ENCODE measurements at places on chromosomes 13 and 19.

- DNase-seq = peak; percentile 63
Measured at GRCh38 chr19:34120846-34121639, 51.3 kb upstream of the LSM14A start.

DNA sequence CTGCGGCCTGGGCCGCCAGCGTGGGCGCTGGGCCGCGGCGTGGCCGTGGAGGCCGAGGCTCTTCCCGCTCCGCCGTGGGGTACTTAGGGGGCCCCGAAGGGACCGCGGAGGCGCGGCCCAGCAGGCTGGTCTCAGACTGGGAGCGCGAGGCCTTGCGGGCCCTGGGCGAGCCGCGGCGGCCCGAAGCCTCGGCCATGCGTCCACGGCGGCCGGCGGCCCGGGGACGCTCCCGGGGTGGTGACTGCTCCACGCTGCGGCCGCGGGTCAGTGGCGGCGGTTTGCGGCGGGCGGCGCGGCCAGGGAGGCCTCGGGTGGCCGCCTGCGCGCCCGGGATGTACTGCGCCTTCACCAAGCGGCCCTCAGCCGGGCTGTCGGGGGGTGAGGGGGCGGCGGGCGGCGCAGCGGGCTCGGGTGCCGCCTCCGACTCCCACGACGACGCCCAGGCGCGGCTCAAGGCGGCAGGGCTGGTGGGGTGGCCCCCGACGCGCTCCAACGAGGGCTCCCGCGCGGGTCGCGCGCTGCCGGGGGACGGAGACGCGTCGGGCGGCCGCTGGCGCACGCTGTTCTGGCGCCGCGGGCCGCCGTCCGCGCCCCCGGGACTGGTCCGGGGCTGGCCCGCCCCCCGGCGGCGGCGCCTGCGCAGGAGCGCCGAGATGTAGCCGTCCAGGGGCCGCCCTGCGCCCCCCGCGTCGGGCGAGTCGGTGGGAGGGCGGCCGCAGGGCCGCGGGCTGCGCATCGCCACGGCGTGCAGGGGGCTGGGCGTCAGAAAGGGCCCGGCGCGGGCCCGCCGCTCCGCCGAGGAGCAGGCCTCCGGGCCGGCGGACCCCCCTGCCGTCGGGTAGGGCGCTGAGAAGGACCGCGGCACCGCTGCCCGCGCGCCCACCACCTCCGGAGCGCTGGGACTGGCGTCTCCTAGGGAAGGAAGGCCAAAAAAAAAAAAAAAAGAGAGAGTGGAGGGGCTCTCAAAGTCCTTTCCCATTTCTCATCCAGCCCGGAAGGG is 11.7 kb downstream of the DACT3 start:
- peak; percentile 79 for DNase-seq

DNA sequence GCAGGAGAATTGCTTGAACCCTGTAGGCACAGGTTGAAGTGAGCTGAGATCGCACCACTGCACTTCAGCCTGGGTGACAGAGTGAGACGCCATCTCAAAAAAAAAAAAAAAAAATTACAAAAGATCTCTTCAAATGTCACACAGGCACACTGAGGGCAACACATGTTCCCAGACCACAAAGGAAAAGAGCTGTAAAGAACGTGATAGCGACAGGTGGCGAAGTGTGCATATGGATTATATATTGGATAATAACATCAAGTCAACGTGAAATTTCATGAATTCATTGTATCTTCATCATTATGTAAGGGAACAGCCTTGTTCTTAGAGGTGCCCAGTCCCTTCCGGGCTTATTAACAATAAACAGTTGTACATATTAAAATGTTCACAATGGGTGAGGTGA is 31.8 kb upstream of the DPP9 start:
- DNase-seq = no peak

GRCh38 chr19:4057931-4058692 is 8.6 kb downstream of the ZBTB7A start:
- no peak for DNase-seq

DNA sequence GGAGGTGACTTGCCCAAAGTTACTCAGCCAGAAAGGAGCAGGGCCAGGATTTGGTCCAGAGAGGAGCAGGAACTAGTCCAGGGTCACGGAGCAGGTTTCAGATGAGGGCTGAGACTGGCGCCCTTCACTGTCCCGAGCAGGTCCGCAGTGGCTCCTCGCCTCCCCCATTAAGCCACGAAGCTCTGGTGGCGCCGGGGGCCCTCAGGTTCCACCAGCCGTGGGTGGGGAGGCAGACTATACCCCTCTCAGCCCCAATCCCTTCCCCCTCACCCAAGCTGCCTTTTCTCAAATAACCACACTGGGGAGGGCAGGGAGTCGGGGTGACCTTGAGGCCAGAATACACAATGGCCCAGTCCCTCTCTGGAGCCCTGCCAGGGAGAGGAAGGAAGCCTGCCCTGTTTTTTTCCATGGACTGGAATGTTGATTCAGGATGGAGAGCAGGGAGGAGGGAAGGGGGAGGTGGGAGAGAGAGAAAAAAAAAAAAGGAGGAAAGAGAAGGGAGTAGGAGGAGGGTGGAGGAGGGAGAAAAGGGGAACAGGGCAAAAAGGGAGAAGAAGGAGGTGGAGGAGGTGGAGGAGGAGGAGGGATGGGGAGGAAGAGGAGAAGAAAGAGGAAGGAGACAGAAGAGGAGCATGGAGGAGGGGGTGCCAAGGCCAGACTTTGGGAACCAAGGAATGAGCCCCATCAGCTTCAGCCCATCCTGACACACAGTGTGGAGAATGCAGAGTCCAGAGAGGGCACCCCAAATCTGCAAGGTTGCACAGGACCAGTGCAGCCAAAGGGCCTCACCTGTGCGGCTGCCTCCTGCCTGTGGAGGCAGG is 19.7 kb downstream of the CEACAM16 start:
- DNase-seq = peak; percentile 79

DNA sequence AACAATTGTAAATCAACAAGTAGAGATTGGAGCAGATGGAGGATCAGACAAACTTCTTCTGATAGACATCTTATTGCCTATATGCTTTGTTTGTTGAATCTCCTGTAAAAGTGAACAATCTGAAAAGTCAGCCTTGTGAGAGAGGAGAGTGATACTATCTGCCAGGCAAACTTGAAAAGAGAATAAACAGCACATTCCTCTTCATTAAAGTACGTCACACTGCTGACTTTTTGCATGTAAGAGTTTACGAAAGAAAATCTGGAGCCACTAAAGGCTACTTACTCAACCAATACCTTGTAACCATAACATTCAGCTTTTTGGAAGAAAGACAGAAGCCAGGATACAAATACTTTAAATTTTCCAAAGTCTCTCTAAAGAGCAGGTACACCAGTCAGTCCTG is 42.5 kb downstream of the EDNRB start:
- DNase-seq = no peak

DNA sequence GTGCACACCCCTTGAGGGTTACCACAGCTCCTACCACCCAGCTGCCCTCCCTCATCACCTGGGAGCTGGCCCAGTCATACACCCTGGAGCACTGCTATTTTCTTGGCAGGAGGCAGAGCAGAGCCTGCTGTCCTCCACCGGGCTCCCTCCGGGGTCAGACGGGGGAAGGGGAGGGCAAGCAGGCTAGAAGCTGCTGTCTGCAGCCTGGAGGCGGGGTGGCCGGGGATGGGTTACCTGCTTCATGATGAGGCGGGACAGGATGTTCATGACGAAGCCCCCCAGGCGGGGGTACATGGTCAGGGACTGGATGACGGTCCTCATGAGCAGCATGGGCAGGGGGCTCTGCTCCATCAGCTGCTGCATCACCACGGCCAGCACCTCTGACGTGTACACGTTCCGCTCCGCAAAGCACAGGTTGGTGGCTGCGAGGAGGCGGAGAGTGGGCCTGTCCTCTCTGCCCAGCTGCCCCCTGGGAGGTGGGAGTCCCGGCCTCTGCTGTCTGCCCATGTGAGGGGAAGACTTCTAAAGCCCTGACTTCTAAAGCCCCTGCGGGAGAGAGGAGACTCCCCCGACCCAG is 2.7 kb upstream of the RSPH6A start:
- peak; percentile 67 for DNase-seq

DNA sequence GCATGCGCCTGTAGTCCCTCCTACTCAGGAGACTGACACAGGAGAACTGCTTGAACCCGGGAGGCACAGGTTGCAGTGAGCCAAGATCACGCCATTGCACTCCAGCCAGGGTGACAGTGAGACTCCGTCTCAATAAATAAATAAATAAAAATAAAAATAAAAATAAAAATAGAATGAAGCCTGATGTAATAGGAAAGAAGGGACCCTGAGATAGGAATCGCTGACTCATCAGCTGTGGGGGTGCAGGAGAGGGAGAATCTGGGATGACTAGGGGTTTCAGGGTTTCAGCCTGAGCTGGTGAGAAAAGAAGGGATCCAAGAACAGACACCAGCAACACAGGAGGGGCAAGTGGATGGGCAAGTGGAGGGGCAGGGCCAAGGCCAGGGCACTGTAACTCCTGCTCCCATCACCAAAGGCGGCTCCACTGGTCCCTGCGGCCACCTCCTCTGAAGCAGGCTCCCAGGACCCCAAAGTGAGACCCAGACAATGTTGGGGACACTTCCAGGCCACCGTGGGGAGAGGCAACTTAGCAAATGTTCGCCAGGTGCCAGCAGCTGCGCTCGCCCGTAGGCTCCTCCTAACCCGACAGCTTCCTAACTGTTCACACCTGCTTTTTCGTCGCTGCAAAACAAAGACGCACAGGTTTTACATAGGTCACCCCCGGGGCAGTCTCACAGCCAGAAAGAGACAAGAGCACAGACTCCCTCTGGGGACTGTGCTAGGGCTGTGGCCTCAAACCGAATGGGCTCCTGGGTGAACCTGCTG is 1.2 kb downstream of the HAUS8 start:
- peak; percentile 26 for DNase-seq

GRCh38 chr13:101242720-101243119 is 173.6 kb downstream of the NALCN start:
- no peak for DNase-seq

All from iPS-NIHi11 (cell line).